Stimulated activated CD4-positive, alpha-beta T cell treated with anti-CD3 and anti-CD28 coated beads, Interleukin-2, amount 100 ng/mL, for 48 hours (primary cell): ENCODE measurements at places on chromosomes 11 and 22.

DNA sequence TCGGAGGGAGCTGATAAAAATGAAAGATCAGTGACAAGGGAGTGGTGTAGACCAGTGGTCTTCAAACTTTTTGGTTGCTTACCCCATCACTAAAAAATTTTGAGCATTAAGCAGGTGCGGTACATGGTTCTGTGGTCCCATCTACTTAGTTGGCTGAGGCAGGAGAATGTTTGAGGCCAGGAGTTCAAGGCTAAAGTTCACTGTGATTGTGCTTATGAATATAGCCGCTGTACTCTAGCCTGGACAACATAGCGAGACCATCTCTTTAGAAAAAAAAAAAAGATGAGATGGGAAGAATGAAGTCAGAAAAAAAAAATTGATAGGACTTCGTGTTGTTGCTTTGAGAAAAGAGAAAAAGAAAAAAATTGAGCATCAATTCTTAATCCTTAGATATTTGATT is 7.8 kb downstream of the MTMR3 start:
- no peak for DNase-seq

- no peak for DNase-seq
These were observed 30.5 kb upstream of the GNB1L start for GRCh38 chr22:19884954-19885751.

DNA sequence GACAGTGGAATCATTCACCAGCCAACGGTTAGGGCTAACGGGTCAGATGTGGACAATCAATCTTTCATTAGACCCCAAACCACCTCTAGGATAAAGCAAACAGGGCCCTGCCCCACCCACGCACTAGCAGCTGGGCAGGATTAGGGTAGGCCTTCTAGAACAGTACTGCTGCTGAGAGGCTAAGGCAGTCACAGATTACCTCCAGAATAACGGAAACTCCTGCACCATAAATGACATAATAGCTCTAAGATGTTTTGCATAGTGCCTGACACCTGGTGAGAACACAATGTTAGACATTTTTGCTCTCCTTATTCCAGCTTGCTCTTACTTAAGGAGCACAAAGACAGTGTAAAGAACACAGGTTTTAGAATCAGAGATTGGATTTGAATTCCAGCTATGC is 1.8 kb downstream of the SYTL2 start:
- no peak for DNase-seq

GRCh38 chr11:36803084-36803483 is 205.0 kb upstream of the RAG2 start:
- DNase-seq: no peak

- DNase-seq: no peak
These were observed 77.4 kb downstream of the NAV2 start for GRCh38 chr11:19789835-19790710.

- DNase-seq: no peak
These were observed 34.6 kb downstream of the VSIG10L2 start for GRCh38 chr11:125980436-125980835.

DNA sequence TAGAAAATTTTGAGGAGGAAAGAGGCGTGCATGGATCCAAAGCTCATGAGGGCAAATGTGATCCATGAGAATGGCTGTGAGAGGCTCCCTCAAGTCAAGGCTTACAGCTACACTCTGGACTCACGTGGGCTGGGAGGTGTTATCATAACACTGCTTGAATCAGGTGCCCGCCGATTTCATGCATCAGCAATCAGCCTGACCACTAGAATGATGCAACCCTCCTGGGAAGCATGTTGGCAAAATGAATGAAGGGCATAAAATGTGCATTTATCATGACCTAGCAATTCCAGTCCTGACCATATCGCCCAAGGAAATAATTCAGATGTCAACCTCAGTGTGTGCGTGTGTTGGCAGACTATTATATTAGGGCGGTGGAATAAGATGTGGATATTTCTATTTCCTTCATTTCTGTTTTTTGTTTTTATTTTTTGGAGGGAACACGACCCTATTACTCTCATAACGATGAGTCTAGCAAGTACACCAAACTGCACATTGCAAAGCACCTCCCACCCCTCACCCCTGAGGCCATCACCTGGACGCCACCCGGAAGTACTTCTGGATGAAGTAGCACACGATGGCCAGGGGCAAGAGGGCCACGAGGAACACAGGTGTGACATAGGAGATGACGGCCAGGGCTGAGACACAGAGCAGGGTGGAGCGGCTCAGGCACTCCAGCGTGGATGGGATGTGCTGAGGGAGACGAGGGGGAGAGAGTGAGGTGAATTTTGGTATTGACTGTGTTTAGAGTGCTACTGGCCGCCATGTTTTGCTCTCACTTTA is 15.7 kb upstream of the KCNJ11 start:
- DNase-seq: no peak

GRCh38 chr11:76550781-76551180 is 106.0 kb downstream of the EMSY start:
- DNase-seq: no peak

DNA sequence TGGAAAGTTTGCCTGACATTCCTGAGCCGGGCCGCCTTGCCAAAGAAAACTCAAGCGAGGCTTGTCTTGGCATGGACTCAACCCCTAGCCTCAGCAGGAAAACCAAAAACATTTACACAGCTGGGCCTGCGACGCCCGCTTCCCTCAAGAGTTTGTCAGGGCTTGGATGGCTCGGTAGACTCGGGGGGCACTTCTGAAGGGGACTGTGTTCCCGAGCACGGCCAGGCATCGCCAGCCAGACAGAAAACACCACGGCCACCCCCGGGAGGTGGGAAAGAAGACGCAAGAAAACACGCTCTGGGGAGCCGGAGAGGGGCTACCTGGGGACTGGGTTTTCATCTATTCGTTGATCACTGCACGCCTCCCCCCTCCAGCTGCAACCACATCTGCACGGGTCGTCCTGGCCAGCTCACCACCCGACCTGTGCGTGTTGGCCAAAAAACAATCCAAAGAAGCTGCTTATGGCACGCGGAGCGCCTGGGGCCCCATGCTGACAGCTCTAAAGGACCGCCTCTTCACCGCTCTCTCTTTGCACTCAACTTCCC is 380.7 kb downstream of the MN1 start:
- DNase-seq: no peak

DNA sequence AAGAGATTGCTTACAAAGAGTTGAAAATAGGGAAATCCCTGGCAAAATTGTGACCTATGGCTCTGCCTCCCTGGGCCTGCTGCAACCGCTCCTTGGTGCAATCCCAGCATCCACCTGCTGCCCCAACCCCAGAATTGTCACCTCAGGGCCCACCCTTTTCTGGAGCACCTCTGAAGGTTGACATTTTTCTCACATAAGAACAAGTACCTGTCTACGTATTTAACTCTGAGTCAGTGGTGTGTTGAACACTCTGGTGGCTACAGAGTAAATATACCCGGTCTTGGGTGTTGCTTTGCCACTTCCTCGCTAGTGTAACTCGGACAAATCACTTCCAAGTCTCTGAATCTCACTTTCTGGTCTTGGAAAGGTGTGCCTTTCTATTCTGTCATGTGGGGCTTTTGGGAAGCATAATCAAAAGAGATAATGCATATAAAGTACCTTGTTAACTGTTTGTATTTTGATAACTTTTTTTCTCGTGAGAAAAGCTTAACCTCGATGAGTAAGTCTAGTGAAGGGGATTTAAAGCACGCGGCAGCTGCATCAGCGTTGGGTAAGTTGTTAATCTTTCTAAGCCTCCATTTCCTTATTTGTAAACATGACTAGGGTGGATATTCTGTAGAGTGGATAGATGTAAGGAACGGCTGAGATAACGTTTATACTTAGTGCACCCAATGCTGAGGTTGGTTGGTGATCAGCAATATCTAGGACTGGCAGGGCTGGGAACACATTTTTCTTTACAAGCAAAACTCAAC is 881.2 kb downstream of the OPCML start:
- DNase-seq: no peak

GRCh38 chr11:27287205-27287604 is 75.8 kb downstream of the CCDC34 start:
- no peak for DNase-seq

GRCh38 chr22:23531966-23532705 is 48.0 kb downstream of the IGLL1 start:
- DNase-seq: no peak

- no peak for DNase-seq
These were observed 129.2 kb upstream of the MTMR2 start for GRCh38 chr11:96052921-96053651.

GRCh38 chr11:116826751-116827431 is 2.8 kb upstream of the APOC3 start:
- no peak for DNase-seq

GRCh38 chr11:67372993-67373647 is at the start of gene CLCF1:
TSS of gene CLCF1 (minus strand) at chr11:67373598. CDS start at chr11:67373539, 59 bp downstream.
- DNase-seq: no peak

GRCh38 chr22:37318364-37319109 is 36.2 kb downstream of the CYTH4 start:
- no peak for DNase-seq

GRCh38 chr22:35479985-35480550 is 60.6 kb upstream of the RASD2 start:
- no peak for DNase-seq

- no peak for DNase-seq
These were observed 2.0 kb downstream of the P2RX3 start for GRCh38 chr11:57340039-57340615.

DNA sequence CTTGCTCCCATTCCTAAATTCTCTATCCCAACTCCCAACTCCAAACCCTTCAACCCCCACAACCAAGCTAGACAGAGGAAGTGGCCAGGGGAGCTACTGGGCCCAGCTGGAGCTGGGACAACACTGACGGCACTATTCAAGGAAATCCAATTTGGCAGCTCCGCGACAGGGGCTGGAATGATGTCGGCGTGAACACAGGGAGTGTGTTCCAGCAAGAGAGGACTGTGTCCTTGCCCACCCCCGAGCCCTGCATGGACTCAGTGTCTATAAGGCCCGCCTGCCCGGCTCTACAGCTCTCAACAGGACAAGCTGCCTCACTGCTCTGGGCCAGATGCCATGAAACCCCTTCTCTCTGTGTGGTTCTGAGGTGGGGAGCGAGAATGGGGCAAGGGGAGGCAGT is 11.3 kb downstream of the PCSK7 start:
- no peak for DNase-seq

DNA sequence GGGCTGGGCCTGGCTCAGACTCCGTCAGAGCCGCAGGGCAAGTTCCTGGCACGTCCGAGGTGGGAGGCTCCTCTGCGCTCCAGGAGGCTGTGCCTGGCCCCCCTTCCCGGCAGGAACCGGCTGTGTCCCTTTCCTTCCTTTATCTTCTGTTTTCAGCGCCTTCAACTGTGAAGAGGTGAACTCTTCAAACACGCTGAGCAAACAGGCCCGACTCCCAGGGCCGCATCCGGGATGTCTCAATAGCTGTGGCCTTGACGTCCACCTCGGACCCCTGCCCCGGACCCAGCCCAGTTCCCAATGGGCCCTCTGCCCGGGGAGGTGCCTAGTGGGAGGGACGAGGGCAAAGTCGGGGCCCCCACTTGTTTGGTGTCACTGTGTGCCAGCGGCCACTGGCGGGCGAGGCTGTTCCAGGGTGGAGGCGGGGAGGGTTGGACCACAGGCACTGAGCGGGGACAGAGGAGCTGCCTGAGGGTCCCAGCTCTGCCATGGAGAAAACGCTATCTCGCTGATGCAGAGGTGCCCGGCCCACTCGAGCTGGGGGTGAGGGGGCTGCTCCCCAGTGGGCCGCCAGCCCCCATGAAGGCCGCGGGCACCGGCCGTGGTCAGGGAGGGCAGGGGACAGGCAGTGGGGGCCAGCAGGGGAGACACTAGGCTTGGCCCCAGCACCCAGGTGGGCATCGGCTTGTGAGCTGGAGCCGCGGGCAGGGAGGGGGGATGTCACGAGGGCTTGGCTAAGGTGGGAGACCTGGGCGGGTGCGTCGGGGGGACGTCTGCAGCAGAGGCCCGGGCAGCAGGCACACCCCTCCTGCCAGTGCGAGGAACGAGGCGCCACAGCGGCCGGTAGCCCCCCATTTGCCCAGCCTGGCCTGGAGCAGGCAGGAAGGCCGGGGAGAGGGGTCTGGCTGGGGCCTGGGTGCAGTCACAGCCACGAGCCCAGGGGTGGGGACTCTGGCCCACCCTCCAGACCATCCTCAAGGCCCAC is 2.7 kb upstream of the MUC5B start:
- DNase-seq: no peak

GRCh38 chr11:1930462-1930830 is 10.9 kb downstream of the TNNT3 start:
- DNase-seq: no peak

DNA sequence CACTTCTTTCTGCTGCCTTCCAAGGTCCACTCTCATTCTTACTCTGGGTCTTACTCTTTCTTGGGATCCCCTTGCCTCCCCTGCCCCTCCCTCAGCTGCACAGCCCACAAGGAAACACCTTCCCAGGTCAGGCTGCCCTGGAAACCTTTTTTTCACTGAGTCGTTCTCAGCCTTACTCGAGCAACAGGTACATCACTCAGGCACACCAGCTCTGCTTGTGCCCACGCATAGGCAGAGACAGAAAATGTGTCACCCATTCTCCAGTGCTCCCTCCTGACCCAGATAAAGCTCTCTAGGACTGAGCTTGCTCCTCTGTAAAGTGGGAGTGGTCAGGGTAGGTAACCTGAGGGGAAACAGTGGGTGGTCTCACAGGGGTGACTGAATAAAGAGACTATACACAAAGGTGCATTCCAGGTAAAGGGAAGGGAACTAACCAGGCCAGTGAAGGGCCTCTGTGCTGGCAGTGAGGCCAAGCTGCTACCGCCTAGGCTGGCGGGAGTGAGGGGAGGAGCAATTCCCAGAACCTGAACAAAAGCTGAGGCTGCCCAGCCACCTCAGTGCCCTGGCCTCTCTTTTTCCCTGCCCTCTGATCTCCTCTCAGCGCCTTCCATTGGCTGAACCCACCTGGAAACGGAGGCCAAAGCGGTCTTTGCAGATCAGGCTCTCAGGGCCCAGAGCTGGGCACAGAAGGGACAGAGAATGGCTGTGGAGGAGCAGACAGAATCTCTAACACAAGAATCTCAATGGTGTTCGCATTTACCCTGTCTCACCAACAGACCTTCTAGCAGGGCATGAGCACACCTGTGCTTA is 15.9 kb downstream of the PRG3 start:
- DNase-seq: no peak
